HFFc6 (cell line): ENCODE measurements at places on chromosomes 5 and 9.

GRCh38 chr9:33415501-33416038 is 13.2 kb upstream of the AQP7 start:
- no peak for DNase-seq

DNA sequence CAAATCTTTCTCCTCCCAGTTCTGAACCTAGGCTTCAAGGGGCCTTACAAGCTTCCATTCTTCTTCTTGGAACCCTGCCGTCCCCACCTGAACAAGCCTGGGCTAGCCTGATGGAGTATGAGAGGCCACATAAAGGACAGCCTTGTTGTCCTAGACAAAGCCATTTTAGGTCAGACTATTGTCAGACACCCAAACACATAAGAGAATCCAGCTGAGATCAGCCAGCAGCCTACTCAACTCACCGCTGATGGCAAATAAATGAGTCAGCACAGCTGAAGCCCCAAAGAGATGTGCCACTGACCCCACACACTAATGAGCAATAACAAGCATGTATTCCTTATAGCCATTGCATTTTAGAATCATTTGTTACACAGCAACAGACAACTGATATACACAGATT is 33.8 kb downstream of the SVEP1 start:
- no peak for DNase-seq

DNA sequence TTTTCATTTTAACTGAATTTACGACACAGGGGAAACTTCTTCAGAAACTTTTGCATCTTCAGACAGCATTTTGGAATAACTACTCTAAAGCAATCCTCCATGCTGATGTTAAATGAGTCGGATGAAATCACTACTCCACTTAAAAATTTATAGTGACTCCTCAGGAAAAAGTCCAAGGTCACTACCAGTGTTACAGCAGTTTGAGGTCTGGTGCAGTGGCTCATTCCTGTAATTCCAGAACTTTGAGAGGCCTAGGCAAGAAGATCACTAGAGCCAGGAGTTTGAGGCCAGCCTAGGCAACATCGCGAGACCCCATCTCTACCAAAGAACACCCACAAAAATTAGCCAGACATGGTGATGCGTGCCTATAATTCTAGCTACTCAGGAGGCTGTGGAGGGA is 5.9 kb upstream of the GAS1 start:
- peak; percentile 5 for DNase-seq

DNA sequence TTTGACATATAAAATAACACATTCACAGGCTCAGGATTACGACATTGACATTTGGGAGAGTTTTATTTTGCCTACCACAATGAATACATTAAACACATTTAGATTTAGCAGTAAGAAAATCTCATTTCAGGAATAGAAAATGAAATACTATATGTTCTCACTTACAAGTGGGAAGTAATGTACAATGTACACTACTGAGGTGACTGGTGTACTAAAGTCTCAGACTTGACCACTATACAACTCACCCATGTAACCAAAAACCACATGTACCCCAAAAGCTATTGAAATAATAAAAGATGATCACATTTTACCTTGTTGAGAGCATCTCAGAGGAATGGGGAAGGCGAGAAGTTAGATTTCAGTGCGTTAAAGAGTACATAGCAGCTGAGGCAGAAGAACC is 1202.4 kb upstream of the SEMA6A start:
- DNase-seq, result no peak

DNA sequence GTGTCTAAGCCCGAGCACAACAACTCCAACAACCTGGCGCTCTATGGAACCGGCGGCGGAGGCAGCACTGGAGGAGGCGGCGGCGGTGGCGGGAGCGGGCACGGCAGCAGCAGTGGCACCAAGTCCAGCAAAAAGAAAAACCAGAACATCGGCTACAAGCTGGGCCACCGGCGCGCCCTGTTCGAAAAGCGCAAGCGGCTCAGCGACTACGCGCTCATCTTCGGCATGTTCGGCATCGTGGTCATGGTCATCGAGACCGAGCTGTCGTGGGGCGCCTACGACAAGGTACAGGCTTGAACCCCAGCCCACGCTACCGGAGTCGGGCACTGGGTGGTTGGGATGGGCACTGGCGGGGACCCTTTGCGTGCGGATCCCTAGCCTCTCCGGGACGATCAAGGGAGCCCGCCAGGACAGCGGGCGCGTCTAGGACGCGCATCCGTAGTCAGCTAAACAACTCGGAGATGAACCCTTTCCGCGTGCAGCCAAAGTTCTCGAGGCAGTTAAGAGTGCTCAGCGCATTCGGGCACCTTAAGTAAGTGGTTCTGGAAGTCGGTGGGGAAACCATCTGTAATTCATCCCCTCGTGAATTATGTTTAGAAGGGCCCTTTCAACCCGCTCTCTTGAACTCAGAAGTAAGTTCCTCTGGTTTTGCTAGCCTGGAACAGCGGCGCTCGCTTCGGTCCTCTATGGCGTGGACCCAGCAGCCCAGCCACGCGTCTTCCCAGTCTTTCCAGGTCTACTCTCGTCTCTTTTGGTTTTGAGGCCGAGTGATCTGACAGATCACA is 1.3 kb downstream of the KCNN2 start:
- no peak for DNase-seq

GRCh38 chr5:455806-456205 is 12.8 kb downstream of the EXOC3 start:
- DNase-seq, result no peak

- peak; percentile 15 for DNase-seq
Observed at GRCh38 chr9:78030553-78031443, 813 bp downstream of the GNAQ start.

DNA sequence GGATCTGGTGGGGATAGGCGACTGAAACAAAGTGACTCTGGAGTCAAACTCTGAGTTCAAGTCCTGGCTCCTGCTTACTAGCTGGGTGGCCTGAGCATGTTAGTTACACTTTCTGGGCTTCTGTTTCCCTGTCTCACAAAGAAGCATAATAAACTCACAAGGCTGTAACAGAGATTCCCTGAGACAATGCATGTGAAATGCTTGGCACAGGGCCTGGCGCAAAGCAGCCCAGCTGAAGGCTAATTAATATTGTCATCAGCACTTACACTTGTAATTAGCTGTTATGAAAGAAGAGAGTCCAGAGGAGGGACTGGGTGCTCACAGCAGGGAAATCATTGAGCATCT is 64.1 kb upstream of the SPOCK1 start:
- DNase-seq, result no peak

- no peak for DNase-seq
Observed at GRCh38 chr5:151772029-151772845, 483 bp downstream of the G3BP1 start.

GRCh38 chr5:15682566-15682965 is 182.6 kb downstream of the FBXL7 start:
- DNase-seq, result no peak

- DNase-seq, result no peak
Observed at GRCh38 chr9:114302727-114303126, 20.2 kb upstream of the ORM1 start.

DNA sequence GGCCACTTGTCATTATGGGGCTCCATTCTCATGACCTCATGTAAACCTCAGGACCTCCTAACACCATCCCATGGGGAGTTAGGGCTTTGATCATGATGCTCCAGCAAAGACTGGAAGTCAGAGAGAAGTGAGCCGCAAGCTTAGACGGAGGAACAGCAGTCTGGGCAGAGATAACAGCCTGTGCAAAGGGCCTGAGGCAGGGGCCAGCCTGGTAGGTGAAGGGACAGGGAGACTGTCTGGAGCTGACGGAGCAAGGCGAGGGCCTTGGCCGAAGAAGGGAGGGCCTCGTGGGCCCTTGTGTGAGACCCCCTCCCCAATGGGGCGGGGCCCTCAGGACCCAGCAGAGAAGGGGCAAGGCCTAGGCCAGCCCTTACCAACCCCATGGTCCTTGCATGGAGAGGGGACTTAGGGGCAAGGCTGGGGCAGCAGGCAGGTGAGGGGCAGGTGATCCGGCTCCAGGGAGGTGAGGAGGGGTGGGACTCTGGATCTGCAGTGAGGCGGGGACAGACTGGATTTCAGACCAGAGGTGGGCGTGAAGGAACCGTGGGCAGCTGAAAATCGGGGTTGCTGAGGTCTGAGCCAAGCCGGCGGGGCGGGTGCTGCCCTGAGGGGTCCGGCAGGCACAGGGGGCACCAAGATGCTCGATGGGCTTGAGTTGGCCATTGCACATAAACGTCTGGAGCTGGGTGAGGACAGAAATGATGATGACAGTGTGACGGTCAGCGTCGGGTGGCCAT is 17.4 kb downstream of the GPSM1 start:
- no peak for DNase-seq

- DNase-seq, result peak; percentile 58
Observed at GRCh38 chr5:150801117-150801927, 22.8 kb downstream of the SMIM3 start.

DNA sequence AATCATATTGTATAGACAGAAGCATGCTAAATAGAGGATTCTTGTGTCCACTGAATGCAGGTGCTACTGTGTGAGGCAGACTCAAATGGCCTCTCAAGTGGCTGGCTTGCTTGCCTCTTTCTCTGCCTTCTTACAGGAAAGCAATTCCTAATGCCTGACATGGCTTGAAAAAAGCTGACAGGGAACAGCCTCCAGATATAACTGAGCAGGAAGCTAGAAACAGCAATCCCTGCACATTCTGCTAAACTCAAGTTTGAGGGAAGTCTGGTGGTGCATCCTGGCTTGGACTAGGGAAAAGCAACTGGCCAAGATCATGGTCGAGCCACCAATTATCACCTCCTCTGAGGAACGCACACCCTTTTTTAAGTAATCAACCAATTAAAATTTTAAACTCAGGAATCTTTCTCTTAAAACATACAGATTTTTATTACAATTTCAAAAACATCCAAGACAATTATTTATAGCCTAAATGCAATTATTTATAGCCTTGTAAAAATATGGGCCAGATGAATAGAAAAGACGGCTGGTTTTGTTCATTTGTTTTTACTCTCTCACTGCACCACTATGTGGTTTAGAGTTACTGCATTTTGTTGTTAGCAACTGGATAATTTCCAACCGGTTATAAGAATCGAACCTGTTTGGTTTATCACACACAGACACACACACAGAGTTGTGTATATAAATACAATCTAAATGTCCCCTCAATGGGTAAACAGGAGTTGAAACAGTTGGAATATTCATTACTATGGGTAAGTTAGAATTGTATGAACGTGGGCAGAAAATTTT is 290.9 kb upstream of the ANKRD55 start:
- no peak for DNase-seq

- DNase-seq, result no peak
Observed at GRCh38 chr5:132489871-132490483, 596 bp downstream of the IRF1 start.

- DNase-seq, result no peak
Observed at GRCh38 chr5:68538814-68539420, 323.4 kb downstream of the PIK3R1 start.

DNA sequence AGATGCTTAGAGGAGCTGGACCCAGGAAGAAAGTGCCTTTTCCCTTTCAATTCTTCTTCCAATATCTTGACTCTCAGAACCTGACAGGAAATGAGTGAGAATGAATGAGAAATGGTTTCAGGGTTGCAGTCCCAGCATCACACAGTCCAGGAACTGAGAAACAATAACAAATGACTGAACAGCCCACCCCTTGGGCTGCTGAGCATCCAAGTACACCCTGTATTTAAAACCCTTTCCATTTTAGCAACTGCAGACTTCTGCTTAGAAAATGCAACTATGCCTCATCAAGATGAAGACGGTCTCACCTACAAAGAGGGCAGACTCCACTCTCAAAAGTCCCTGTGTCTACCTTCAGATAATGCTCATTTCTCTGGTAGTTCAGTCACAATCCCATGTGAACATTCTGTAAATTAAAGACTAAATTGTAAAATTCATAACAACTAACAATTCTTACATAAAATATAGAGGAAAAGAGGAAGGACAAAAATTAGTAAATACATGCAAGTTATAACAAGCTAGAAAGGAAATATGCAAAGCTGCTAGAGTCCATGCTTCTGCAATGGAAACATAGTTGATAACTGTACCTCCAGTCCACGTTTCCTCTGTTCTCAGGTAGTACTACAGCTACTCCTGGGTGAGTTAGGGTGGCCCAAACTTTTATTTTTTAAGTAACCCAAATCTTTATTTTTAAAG is 316.5 kb downstream of the ICE1 start:
- DNase-seq, result no peak

GRCh38 chr5:127802477-127802865 is 99.3 kb downstream of the CCDC192 start:
- no peak for DNase-seq

- peak; percentile 87 for DNase-seq
Observed at GRCh38 chr5:73540192-73540591, 25.2 kb downstream of the ANKRA2 start.

GRCh38 chr5:39801306-39801705 is 376.5 kb upstream of the DAB2 start:
- DNase-seq, result no peak

- DNase-seq, result peak; percentile 92
Observed at GRCh38 chr9:79224672-79225433, 346.9 kb upstream of the TLE4 start.

GRCh38 chr9:125142560-125143376 is 560 bp downstream of the SCAI start:
- DNase-seq, result no peak

- peak; percentile 13 for DNase-seq
Observed at GRCh38 chr5:112183103-112183711, 235.9 kb downstream of the EPB41L4A start.

DNA sequence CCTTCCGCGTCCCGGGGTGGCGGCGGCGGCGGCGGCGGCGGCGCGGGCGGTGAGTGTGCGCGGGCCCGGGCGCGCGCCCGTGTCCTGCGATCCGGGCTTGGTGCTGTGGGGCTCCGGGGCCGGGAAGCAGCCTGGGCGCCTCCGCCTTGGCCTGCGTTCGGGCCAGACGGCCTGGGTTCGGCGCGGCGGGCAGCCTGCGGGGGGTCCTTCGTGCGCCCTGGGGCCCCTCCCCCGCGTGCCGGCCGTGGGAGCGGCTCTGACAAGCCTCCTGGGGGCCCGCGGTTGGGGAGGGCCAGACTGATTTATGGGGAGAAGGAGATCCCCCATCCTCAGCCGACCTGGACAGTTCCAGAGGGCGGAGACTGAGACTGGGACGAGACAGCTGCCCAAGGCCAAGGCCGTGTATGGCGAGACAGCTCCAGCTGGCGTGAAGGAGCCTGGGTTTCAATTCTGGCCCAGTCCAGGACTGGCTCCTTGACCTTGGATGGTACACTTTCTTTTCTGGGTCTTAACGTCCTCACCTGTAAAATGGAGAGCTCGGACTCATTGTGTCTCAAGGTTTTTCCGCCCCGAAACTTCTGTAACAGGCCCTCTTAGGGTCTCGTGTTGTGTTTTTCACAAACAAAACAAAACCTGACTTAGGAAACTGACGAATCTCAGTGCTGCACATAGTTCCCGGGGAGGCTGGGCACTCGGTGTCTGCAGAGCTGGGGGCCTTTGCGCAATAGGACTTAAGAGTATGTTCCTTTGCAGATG is 603 bp downstream of the TMEM268 start:
- peak; percentile 39 for DNase-seq

DNA sequence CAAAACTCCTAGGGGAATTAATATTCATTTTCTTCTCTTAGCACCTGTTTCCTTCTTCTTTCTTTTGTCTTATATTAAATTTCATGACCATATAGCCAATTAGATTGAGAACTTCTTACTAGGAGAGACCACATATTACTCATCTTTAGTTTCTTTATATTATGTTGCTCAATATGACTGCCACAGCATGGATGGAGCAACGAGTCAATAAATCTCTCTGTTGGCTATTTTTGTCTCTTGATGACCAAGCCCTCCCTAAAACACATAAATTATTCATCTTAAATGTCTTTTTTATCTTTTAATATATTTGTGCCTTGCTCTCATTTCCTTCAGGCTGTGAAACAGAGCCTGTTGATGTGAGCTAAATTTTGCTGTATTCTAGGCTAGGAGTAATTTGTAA is 123.0 kb downstream of the ADAMTSL1 start:
- DNase-seq, result peak; percentile 57

GRCh38 chr9:93577078-93577974 is 942 bp downstream of the PHF2 start:
- DNase-seq, result no peak

- DNase-seq, result no peak
Observed at GRCh38 chr9:133950192-133950591, 41.9 kb downstream of the VAV2 start.
